ENCODE measurements at places on chromosomes 7 and 10.

DNA sequence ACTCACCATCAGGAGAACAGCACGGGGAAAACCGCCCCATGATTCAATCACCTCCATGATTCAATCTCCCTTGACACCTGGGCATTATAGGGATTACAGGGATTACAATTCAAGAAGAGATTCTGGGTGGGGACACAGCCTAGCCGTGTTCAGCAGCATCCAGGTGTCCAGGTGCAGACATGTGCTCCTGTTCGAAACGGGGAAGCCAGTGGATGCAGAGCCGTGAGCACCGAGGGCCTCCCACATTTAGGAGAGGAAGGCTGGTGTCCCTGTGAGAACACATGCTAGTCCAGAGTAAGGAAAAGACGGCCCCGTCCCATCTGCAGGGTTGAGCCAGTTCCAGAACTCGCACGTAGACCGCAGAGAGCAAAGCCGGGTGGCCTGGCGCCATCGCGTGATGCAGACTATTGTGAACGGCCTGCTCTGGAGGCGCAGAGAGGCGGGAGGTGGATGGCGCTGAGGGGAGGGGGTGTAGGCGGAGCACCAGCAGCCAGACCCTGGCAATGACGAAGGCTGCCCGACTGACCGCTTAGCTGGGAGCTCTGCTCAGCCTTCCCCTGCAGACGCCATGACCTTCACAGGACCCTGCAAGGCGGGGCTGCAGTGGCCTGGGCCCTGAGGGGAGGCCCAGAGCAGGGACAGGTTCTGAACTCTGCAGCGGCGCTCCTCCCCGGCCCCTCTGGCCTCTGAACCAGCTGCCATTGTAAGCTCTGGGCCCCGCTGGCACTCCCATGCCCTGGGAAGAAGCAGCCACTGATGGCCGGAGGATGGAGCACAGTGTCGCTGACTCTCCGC lies 141.6 kb upstream of the TCERG1L start:
- DNase-seq: no peak

GRCh38 chr7:27103489-27104226 lies 1.2 kb upstream of the HOXA2 start:
- no peak for DNase-seq

DNA sequence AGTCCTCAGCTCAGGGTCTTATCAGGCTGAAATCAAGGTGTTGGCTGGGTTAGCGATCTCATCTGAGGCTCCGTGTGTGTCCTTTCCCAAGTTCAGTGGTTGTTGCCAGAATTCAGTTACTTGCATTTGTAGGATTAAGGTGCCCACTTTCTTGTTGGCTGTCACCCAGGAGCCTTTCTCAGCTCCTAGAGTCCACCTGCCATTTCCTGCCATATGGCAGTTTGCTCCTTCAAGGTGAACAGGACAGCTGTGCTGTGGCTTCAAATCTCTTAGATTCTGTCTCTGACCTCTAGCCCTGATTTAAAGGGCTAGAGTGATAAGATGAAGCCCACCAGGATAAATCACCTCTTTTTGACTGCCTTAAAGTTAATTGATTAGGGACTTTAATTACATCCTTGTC lies 1.0 kb upstream of the HIF1AN start:
- no peak for DNase-seq

GRCh38 chr7:100896732-100897608 lies 1.3 kb upstream of the ACHE start:
- no peak for DNase-seq

DNA sequence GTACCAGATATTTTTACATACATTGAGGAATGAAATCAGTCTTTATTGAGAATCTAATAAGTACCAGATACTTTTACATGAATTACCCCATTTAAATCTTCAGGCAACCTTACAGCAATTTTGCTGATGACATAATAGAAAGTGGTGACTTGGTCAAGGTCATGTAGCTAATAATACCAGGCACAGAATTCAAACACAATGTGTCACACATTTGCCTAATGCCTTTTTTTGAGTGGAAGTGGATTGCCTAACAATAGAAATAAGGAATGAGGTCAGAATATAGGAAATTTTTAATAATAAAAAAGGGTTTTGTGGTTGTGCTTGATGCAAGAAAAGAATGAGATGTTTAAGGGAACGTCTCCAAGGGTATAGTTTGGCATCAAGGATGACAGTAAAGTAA lies 466.6 kb upstream of the IGFBP3 start:
- DNase-seq: no peak

GRCh38 chr7:104296900-104297299 lies 31.5 kb upstream of the LHFPL3 start:
- DNase-seq: no peak

GRCh38 chr10:42783181-42783549 lies 570 bp downstream of the BMS1 start:
- DNase-seq: no peak

GRCh38 chr10:78578929-78579328 lies 489.8 kb upstream of the ZMIZ1 start:
- no peak for DNase-seq

DNA sequence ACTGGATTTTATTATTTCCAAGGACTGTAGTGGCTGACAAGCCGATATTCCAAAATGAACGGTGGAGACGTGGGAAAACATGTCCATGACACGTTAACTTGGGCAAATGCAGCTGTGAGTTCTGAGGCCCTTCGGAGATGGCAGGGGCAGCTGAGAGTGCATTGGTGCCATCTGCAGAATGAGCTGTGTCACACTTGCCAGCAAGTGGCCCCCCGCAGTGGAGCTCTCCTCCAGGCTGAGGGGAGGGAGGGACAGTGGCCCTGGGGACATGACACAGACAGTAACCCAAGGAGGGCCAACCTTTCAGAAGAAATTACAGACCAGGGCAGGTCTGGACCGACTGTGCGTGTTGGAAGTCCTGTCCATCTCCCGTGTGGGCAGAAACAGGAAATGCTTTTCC lies 139.4 kb downstream of the SVIL start:
- no peak for DNase-seq

DNA sequence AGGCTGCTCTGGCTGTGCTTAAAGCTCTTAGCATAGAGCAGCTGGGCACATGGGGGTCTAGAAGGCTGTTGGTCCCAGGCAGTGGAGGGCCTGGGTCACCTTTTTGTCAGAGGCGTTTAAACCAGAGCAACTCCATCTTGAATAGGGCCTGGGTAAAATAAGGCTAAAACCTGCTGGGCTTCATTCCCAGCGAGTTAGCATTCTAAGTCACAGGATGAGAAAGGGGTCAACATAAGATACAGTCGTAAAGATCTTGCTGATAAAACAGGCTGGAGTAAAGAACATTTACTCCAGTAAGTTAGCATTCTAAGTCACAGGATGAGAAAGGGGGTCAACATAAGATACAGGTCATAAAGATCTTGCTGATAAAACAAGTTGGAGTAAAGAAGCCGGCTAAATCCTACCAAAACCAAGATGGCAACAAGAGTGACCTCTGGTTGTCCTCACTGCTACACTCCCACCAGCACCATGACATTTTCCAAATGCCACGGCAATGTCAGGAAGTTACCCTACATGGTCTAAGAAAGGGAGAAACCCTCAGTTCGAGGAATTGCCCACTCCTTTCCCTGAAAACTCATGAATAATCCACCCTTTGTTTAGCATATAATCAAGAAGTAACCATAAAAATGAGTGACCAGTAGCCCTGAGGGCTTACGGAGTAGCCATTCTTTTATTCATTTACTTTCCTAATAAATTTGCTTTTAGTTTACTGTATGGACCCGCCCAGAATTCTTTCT lies 96.8 kb upstream of the PCBD1 start:
- no peak for DNase-seq

GRCh38 chr7:33742999-33743587 lies 162.2 kb upstream of the BMPER start:
- DNase-seq: no peak

DNA sequence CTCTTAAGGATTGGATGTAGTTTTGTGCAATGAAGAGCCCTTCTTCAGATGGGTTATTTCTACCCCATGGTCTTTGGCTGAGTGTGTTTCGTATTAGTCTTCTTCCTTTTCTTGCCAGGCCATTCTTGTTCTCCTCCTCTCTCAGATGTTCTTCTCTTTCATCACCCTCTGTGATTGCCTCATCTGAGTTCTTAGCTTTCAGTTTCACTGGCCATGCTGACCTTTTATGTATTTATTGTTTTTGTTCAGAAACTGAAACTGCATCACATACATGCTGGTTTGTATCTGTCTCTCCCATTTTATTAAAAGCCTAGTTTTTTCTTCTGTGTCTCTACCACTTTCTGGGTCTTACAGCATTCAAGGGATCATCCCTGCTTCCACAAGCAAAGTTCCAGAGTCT lies 21.7 kb upstream of the PCGF5 start:
- peak; percentile 19 for DNase-seq

GRCh38 chr7:55016061-55016745 lies 2.6 kb upstream of the EGFR start:
- DNase-seq: no peak

DNA sequence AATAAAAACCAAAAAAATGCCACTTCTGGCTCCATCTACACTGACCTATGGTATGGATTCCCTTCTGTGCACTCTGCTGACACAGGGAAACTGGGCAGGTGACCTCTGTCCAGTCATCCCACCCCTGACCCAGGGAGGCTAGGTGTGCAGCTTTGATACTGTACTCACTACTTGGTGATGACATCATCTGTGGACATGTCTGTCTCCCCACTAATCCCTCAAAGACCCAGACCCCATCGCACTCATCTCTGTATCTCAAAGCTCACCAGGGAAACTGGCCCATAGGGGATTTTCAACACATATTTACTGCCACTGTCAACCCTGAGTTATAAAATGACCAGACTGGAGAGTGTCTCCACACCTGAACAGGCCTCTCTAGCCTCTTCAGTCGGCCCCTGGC lies 10.6 kb downstream of the SGMS1 start:
- DNase-seq: no peak

DNA sequence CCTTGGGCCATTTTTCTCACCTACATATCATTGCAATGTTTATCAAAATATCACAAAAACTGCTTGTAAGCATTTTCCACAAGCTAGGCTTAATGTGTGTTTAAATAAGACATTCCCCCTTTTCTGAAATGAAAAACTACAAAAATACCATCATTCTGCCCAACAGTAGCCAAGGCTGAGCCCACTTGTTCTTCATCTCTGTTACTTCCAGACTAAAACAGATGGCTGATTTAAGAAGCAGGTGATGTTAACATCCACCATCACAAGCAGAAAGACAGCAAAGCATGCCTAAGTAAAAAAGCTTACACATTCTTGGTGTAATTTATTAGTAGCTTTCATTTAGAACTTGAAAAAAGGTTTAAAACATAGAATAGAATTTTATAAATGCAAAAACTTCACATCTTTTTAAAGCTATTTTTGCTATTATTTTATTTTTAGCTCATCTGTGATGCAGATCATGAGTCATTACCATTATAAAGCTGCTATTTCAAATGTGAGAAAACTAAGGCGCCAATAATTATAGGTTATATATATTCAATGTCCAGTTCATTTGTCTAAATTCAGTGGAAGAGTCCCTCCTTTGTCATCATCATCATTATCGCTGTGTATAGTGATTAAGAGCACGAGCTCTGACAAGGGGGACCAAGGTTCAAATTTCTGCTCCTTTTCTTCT lies 109.4 kb downstream of the RELN start:
- DNase-seq: no peak

- DNase-seq: no peak
Observed at GRCh38 chr10:116364868-116365267, 40.6 kb downstream of the CCDC172 start.

DNA sequence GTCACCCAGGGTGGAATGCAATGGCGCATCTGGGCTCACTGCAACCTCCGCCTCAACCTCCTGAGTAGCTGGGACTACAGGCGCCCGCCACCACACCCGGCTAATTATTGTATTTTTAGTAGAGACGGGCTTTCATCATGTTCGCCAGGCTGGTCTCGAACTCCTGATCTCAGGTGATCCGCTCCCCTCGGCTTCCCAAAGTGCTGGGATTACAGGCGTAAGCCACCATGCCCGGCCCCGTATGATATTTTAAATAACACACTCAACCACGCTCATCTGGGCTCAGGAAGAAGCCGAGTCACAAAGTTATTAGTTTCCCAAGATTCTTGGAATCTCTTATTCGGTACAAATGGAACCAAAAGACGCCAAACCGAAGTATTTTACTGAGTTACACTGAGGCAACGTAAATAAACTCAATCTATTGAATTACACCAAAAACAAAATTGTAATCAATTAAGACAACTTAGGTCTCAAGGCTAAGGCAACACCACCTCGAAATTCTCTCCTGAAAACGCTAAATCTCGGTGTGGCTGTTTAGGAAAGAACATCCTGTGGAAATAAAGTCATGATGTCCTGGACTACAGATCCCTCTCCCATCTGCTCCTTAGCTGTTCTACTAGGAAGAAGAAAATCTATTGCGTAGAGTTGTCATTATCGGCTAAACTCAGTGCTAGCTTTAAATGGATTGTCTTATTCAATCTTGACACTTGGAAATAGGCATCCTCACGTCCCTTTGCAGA lies 910 bp downstream of the ARHGAP19 start:
- no peak for DNase-seq

DNA sequence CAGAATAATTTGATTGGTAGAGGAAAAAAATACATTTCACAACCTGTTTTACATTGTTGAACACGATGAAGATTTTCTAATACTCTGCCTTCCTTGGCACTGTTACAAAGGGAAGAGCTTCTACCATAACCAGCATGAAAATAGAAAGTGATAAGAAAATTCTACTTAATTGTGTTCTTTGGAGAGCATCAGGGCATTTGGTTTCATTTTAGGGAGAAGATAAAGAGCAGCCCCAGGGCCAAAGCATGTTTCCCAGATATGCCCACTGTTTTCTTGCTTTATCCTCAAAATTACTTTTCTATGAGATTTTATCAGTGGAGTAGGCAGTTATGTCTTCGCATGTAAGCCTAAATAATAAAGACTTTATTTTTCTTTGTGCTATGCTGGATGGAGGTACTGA lies 9.5 kb downstream of the CHRM2 start:
- DNase-seq: no peak

DNA sequence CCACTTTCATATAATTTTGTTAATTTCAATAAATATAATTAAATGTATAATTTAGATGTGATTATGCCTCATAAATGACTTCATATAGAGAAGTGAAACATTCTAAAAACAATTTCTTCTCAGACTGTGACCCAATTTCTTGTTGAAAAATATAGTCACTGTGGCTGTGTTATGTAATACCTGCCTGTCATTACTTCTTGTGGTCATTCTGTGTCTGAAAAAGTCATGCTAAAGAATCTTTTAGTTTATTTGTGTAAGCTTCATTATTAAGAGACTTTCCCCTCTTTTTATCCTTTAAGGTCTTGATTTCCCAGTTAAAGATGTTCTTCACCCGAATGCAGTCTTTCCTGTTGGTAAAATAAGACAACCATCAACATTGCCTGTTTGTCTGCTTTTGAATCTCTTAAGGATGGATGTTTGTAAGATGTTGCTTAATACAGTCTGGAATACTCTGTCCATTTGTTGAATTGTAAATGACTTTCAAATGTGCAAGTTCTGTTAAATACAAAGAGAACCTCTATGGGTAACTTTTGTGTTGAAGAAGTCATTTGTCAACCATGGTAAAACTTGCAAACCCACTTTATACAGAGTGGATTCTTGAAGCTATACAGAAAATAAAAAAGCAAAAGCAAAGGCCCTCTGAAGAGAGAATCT lies 16.0 kb downstream of the KAT6B start:
- no peak for DNase-seq

GRCh38 chr7:67900456-67900855 lies 903.8 kb downstream of the TYW1 start:
- DNase-seq: no peak

Data from SIG-M5 (cell line).